ENCODE measurements at places on chromosomes 13 and 19.

- DNase-seq: no peak
These were observed 113.7 kb downstream of the OLFM4 start for GRCh38 chr13:53142306-53142705.

DNA sequence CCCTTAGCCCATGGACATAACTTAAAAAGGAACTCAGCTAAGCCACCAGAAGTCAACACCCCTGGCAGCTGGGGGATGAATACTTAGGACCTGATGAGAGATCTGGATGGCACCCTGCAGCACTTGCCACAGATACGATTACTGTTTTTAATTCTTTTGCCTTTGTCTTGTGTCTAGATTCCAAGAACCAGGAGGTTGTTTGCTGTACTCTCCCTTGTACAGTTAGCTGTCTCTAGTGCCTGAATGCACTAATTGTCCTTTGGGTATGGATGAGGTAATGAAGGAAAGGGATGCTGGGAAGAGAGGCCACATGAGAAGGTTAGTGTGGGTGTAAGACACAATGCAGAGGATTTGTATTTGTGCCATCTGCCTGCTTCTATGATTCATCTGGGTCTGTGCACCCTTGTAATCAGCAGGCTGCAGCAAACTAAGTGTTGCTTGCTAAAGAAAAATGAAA, 385.8 kb downstream of the KCNRG start:
- no peak for DNase-seq

DNA sequence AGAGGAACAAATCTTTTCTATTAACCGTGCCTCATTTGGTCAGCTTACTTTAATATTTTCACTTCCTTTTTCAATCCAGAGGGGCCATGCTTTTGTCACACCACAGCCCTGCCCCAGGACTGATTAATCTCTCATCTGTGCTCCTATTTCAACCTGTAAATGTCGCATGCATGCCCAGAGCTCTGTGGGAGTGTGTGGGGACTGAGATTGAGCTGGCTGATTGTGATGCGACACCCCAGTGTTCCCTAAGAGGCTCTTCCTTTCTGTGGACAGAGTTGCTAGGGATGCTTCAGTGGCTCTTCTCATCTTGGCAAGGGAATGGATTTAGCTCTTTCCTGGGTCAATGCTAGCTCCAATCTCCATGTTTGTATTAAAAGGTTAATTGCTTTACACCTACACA, 249.6 kb downstream of the TDRD3 start:
- DNase-seq: no peak

DNA sequence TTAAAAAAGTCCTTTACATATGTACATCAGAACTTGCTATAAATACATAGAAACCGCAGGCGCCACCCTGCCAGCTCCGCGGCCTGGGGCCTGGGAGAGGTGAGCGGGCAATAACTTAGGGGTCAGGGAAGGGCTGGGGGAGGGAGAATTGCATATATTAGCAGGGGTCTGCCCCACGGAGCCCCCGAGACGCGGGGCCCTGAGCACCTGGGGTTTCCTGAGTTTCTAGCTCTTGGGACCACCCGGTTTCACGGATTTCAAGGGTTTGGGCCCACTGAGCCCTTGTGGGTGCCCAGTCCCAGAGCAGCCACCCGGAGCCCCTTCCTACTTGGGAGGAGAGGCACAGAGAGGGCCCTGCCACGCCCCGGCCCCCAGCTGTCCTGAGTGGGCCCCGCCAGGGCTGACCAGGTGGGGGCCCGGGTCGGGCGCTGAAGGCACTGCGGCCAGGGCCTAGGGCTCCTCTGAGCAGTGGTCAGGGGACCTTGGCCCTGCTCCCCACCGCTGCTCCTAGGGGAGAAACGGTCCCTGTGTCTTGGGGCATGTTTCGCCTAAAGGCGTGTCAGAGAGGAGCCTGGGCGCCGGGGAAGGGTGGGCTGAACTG, 4.0 kb downstream of the GPX4 start:
- DNase-seq: no peak

DNA sequence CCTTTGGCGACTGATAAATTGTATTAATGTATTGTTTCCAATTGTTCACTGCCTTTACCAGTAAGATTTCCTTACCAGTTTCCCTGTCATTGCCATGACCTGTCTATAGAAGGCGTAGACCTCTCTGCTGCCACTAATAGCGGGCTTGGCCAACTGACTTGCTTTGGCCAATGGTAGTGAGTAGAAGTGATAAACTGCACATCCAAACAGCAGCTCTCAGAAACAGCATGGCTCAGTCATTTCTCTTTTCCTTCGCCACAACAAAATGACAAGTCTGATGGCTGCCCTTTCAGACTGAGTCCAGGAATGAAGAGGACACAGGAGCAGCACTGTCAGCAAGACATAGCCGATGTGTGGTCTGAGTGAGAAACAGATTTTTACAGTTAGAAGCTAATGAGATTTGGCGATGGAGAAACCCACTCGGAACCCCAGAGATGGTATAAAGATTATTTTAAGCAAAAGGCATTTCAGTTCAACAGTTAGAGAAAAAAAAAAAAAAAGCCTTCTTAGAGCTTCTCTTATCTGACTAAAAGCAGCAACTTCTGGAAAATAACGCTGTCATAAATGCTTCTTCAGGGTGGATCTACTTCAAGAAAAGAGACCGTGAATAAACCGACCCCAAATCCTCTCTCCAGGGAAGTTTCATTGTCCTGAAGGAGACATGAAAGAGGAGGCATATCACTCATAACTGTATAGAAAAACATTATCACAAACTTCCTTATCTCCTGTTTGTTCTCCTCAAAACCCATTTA, 42.0 kb upstream of the TM9SF2 start:
- DNase-seq: no peak

- no peak for DNase-seq
These were observed 110.6 kb upstream of the ATXN8OS start for GRCh38 chr13:69997061-69997460.

- no peak for DNase-seq
These were observed 859.9 kb upstream of the SLC10A2 start for GRCh38 chr13:103926118-103926517.

DNA sequence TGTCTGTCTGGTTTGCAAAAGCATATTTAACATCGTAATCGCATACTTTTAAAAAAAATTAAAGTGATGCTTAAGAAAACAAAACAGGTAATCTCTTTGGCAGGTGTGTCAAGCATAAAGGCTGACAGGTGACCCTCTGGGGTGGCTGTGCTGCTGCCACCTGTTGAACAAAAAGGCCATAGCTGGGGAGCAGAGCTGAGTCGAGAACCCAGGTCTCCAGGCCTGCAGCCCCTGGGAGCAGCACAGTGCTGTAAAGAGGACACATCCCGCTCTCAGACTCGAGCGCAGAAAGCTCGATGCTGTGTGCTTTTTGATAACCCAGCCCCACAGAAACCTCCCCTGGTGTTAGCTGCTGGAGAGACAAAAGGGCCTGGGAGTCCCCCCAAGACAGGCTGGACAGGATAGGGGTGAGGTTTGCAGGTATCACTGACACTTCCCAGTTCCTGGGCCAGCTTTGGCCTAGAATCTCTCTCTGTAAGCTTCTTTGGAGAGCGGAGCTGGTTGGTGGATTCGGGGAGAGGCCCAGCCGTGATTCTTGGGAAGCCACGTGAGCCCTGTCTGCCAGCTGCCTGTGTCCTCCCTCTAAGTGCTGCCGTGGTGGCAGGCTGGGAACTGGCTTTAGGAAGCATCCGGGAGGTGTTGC, 66.9 kb downstream of the C13orf42 start:
- no peak for DNase-seq

DNA sequence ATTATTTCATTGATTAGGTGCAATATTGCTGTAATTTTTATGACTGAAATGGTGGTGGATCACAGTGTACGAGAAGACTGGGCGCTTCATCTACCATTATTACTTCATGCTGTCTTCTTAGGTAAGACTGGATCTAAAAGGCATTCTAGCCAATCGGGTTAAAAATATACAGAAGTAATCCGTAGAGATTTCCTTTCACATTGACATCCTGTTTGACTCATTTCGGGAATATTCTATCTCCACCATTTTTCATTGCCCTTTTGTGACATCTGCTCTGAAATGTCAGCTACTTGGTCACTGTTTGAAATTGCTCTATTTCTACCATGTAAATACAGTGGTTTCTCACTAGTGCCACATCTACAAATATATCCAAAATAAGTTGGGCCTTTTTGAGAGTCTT, 90.2 kb downstream of the ZAR1L start:
- DNase-seq: no peak

GRCh38 chr19:48962029-48962848, 2.9 kb upstream of the FTL start:
- DNase-seq: no peak

DNA sequence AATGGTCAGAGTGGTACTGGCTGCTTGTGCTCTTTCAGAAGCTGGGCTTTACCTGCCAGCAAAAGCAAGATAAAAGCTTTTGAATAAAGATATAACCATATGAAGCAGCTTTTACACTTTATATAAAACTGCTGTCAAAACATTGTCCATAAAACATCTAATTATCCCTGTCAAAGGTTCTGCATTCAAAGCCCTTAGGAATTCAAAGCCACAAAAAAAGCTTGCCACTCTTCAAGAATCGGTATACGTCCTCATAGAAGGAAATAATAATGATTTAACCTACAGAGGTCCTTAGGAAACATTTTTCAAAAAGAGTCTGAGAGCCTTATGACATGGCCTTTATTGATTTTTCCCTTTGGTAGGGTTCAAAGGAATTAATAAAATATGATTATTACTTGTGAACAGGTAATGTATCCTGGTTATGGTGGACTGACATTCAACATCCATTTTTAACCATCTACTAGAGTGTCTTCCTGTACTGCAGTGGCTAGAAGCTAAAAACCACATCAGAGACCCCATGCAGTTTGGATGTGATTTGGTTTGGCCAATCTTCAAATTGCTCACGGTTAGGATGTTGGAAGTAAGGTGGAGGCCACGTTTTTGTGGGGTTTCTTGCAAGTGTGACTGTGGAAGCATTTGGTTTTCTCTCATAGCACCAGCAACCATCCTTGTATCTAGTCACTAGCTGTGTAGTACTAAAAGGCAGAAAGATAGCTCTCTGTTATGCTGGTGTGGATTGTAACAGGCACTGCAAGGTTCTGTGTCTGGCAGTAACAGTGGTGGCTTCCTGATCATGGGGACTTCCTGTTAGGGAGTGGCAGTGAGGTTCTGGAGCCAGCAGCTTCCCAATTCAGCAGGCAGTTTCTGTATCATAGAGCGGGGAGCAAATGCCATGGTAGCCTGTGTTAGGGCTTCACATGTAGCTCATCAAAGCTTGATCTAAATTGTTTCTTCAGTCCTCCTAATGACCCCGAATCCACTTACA, 441.5 kb downstream of the DIAPH3 start:
- DNase-seq: no peak

DNA sequence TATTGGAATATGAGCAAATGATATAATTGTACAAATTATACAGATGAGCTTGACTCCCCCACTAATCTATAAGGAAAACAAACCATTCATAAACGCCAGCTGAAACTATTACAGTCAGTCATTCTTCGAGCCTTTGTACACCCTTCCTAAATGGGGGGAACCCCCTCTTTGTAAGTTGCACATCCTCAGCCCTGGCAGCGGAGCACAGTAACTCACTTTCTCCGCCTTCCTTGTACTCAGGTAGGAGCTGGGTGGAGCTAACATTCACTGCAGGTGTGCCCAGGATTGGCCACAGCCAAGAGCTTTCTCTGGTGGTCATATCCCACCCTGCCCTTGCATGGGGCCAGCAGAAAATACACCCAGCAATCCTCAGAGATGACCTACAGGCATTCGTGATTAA, 28.6 kb downstream of the PIN1 start:
- DNase-seq: no peak

DNA sequence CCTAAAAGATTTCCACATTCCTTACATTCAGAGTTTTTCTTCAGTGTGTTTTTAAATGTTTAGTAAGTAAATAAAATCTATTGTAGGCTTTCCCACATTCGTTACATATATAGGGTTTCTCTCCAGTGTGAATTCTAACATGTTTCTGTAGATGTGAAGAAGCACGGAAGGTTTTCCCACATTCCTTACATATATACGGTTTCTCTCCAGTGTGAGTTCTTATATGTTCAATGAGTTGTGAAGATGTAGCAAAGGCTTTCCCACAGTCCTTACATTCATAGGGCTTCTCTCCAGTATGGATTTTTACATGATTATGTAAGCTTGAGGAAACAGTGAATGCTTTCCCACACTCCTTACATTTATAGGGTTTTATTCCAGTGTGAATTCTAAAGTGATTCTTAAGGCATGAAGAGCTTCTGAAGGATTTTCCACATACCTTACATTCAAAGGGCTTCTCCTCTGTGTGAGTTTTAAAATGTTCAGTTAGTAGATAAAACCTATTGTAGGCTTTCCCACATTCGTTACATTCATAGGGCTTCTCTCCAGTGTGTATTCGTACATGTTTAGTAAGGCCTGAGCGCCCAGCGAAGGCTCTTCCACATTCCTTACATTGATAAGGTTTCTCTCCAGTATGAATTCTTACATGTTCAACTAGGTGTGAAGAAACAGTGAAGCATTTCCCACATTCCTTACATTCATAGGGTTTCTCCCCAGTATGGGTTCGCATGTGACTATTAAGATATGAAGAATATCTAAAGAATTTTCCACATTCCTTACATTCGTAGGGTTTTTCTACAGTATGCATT, 18.2 kb downstream of the ZNF121 start:
- no peak for DNase-seq

DNA sequence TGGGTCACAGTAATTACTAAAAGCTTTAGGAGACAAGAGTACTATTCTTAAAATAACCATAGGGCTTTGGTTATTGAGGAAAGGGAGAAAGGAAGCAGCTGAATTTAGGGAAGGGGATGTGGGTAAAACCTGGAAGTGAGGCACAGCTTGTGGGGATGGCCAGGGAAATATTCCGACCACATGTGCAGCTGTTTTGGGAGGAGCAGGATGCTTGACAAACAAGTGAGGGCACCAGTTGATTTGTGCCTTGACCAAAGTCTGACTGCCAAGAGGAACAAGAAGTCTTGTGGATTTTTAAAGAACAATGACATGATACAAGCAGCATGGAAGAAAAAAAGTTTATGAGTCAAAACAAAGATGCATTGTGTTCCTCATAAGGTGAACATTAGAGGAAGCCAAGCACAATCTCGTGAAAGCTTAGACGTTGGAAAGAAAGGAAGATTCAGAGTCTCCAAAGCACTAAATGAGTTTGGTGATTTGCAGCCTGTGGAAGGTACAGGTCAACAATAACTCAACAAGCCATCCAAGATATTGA, 108.5 kb upstream of the GPC6 start:
- no peak for DNase-seq

All from stimulated activated CD8-positive, alpha-beta memory T cell treated with anti-CD3 and anti-CD28 coated beads, Interleukin-7, amount 100 ng/mL, for 4 hours (primary cell).